ENCODE measurements at places on chromosomes 2 and 18.

DNA sequence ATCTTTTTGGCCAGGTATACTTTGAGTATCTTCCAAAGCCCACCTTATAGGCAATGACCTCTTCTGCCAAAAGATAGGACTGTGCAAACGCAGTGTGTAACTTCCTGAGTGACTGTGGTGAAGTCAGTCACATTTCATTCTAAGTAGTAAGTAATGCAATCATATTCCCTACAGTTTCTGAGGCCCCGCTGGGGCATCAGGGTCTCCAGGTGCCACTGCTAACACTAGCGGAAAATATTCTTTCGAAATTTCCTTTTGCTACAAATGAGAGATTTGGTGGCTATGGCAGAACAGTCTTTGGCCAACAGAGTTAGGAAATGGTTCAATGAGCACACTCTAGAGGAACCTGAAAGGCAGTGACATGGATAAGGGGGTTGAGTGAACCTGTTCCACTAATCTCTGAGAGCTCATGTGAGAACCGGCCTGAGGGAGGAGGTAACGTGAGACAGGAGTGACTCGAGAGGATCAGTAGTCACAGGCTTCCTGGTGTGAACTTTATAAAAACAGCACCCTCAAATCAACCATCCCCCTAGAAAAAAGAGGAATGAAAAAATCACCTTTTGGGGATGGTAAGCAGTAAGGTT is 102.6 kb upstream of the LPIN2 start:
- DNase-seq: no peak

DNA sequence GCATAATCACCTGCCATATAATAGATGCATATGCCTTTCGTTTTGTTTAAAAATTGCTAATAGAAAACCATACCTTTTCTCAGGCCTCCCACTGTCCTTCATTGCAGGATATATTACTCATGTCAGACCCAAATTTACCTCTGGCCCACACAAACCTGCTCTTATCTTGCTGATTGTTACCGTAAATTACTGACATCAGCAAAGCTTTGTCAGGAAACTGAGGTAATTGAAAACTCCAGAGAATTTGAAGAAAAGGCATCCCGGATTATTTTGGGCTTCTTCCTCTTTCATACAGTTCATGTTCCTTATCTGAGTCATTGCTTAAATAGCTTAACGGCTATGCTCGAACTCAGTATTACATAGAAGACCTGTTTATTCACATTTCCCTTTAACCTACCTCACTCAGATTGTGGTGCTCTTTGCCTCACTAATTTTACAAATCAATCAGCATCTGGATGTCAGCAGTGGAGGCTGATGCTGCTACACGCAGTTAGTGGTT is 145.7 kb downstream of the ZEB2 start:
- DNase-seq: peak; percentile 53

GRCh38 chr2:241393524-241394196 is 37.6 kb downstream of the FARP2 start:
- DNase-seq: no peak

GRCh38 chr2:241040081-241040803 is 41.8 kb downstream of the SNED1 start:
- DNase-seq: no peak

DNA sequence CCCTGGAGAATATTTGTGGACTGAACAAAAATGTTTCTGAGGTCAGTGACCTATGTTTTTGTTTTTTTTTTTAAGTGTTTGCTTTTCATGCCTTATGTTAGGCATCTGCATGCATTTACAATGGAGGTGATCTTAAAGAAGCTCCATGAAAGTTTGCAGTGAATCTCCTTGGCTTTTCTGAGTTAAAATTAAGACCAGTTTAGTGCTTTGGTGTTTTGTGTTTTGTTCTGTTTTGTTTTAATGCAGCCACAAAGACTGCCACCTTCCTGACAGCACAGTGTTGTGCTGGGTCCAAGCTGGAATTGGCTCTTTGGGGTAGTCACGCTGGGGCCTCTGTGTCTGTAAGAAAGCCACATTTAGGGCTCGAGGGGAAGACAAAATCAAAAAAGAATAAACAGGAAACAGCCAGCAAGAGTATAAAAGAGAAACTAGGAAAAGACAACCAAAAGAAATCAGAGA is 396.2 kb downstream of the ARHGAP15 start:
- peak; percentile 56 for DNase-seq

DNA sequence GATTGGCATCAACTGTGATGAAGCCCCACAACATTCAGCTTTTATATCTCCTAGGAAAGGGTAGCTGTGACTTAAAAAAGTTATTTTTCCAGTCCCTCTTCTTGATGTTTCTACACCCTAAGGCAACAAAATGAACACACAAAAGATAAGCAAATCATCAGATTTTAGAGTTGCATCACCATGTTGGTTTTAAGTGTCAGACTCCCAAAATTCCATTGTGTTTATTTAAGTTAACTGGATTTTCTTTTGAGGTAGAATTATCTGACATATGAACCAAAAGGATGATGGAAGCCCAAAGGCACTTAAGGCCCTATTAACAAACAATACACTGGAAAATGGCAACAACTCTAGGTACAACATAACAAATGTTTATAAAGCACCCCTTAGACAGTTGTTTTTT is 261.7 kb upstream of the SLC39A10 start:
- peak; percentile 49 for DNase-seq

- DNase-seq: no peak
These were observed 38.1 kb upstream of the RFX8 start for GRCh38 chr2:101512993-101513392.

- no peak for DNase-seq
These were observed 15.7 kb downstream of the PHOSPHO2 start for GRCh38 chr2:169709981-169710380.

DNA sequence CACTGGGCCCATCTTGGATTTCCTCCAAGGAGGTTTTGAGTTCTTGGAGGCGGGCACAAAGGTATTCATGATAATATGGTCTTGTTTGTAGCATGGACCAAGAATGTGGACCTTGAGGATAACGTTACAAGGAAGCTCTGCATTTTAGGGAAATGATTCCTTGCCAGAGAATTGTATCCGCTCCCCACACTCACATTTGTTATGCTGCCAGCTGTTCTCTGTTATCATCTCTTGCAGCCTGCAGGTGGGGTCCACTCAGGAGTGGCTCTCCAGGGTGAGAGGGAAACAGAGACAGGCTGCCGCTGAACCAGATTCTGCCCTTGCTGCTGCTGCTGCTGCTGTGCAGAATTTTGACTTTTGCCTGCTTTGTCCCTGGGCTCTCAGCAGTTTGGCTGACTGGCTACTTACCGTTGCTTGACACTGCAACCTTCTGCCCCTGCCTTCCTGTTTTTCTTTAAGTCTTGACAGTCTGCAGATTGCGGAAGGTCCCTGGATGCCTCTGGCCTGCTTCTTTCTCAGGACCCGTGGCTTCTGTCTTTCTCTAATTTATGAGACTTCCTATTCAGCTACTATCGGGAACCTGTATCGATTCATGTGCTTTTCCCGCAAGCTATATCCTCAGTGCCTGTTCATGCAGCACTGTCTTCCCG is 122.3 kb upstream of the DOCK10 start:
- DNase-seq: no peak

GRCh38 chr2:122019724-122020123 is 264.3 kb downstream of the TSN start:
- DNase-seq: no peak

GRCh38 chr2:44680424-44680971 is 261.0 kb upstream of the SIX3 start:
- no peak for DNase-seq

DNA sequence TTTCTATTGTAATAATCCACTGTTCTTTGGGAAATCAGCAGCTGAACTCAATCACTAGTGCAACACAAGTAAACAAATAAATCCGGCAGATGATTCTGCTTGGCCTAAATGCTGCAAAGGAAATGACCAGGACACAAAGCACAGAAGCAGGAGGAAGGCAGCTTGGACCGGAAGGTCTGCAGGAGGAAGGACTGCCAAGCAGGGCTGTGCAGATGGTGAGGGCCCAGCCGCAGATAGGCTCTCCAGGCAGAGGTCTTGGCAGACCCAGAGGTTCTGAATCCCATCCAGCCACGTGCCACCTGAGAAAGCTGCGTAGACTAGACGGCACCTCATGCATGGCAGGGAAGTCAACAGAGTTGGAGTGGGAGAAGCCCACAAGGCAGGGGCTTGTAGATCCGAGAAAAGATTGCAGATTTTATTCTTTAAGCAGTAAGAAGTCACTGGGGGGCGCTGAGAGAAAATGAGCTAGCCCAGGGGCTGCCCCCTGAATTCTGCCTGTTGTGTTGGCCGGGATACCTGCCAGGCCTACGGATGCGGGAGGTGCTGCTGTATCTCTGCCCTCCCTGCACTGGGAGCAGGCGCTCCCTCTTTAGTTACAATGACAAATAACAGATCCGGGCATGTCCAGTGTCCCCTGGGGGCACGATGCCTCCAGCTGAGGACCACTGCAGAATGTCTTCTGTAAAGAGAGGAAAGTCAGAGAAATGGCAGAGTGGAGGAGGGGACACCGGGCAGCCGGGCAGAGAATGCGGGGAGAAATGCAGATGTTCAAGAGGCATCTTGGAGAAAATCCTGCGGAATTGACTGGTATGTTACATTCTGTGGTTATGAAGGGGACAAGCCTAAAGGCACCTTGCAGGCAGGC is 153.5 kb downstream of the PXDN start:
- DNase-seq: no peak

- DNase-seq: no peak
These were observed 53.0 kb downstream of the BIN1 start for GRCh38 chr2:127053731-127054603.

GRCh38 chr2:127388423-127389164 is 819 bp upstream of the MAP3K2 start:
- DNase-seq: no peak

DNA sequence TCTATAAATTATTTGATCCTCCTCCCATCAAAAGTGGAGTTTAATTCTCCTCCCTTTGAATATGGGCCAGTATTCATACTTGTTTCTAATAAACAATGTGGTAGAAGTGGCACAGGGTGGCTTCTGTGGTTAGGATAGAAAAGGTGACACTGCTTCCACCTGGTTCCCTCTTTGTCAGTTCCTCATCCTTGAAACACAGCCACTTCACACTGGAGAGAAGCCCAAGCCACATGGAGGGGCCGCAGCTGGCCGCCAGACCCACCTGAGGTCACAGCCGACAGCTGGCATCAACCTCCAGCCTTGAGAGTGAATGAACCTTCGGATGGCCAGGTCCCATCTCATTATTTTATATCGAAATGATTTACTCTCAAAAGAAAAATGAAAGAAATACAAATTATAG is 27.5 kb upstream of the SLC66A3 start:
- no peak for DNase-seq

GRCh38 chr2:44529448-44529847 is 167.7 kb downstream of the CAMKMT start:
- no peak for DNase-seq

GRCh38 chr18:76484749-76485387 is 10.2 kb downstream of the ZNF516 start:
- DNase-seq: no peak

- no peak for DNase-seq
These were observed 10.2 kb downstream of the NFATC1 start for GRCh38 chr18:79405781-79406575.

DNA sequence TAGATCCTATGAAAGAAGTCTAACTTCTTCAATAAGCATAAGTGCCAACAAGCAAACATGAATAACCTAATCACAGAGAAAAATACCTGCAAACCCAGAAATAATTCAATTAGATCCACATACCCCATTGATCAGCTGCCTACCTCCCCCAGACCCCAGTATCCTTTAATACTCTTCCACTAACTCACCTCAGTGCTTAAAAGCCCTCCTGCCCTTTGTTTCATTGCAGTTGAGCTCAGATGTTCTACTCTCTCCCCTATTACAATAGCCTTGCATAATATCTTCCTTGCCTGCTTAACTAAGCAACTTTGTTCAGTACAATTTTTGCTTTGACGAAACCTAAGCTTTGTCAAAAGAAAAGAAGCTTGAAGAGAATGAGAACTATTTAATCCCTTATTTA is 156.0 kb upstream of the ZC3H15 start:
- DNase-seq: no peak

- no peak for DNase-seq
These were observed 137.8 kb downstream of the CLIP4 start for GRCh38 chr2:29253026-29253425.

DNA sequence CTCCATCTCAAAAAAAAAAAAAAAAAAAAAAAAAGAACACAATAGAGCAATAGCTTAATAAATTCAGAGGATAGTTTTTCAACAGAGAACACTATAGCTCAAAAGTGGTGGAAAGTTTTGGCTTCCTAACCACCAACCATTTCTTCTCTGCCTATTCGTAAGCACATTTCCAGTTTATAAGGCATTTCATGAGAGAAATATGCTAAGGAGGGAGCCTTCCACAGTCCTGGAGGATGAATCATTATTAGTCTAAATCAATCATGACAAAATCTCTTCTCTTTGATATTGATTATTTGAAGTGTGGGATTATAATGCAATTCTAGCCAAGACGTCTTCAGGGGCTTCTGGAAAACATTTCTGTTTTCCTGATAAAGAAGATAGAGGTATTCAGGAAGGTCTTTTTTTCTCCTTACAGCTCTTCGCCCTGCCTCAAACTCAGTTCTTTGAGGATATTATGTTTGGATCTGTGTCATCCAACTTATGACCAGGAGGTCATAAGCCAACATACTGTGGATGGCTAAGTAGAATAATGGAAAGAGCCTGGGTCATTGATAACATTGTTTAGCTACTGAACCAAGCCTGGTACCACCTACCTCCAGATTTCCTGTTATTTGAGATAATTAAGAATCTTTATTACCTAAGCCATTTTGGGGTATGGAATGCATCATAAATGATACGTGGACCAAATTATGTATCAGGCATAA is 207.3 kb downstream of the TRIB2 start:
- DNase-seq: peak; percentile 81

DNA sequence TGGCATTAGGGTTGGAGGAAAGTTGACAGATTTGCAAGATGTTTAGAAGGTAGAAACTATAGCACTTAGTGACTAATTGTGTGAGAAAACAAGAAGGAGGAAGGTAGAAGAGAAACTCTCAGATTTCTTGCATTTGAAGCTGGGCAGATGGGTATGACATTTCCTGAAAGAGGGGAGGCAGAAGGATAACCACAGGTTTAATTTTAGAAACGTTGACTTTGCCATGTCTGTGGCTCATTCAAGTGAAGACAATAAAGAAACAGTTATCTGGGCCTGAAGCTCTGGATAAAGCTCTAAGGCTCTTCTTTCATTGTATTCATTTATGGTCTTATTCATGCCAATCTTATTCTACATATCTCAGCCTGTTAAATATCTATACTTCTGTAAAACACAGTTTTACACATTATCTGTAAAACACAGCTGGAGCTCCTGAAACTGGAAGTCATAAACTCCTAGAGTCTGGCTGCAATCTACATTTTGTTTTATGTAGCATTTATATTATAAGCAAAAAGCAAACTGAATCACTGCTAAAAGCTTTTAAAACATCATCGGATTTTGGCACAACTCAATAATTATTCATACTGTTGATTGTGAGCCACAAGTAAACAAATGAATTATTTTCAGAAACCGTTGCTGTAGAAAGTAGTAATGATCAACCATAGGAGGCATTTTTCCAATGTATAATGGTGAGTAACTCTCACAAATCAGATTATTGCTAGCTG is 138.5 kb downstream of the RIT2 start:
- DNase-seq: no peak

GRCh38 chr2:112690853-112691401 is 29.9 kb upstream of the NT5DC4 start:
- DNase-seq: peak; percentile 47

- no peak for DNase-seq
These were observed 408.4 kb downstream of the RIT2 start for GRCh38 chr18:42707080-42707479.

All from EH (cell line).